ENCODE measurements at places on chromosomes 12 and 14.
A peak's percentile ranks its signal among the peaks of the same experiment; 100 is the strongest.

DNA sequence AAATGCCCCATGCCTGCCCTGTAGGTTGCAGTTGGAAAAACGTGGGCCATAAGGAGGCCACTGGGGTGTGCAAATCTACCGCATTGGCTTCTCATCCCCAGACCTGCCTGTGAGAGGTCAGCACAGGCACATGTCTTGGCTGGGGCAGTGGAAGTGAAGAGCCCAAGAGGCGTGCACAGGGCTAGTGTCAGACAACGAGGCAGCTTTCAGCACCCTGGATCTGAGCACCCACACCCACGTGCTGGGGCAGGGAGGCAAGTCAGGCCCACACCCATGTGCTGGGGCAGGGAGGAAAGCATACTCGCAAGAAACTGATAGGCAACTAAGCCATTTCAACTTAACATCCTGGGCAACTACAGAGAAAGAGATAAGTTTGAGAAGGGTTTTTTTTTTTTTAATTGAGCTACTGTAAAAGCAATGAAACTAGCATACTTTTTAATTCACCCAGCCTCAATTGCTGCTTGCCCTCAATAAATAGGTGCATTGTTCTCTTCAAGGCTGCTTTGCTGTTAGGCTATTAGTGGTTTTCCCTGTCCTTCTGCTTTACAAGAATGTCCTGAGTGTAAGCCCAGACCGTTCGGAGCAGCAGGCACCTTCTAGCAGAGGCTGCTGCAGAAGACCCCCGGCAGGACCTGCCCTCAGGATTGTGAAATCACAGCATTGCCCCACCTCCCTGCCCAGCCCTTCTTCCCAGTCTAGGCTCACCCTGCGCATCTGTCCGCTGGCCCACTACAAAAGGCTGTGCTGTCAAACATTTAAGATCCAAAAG is 355.3 kb upstream of the FKBP4 start:
- DNase-seq: no peak

DNA sequence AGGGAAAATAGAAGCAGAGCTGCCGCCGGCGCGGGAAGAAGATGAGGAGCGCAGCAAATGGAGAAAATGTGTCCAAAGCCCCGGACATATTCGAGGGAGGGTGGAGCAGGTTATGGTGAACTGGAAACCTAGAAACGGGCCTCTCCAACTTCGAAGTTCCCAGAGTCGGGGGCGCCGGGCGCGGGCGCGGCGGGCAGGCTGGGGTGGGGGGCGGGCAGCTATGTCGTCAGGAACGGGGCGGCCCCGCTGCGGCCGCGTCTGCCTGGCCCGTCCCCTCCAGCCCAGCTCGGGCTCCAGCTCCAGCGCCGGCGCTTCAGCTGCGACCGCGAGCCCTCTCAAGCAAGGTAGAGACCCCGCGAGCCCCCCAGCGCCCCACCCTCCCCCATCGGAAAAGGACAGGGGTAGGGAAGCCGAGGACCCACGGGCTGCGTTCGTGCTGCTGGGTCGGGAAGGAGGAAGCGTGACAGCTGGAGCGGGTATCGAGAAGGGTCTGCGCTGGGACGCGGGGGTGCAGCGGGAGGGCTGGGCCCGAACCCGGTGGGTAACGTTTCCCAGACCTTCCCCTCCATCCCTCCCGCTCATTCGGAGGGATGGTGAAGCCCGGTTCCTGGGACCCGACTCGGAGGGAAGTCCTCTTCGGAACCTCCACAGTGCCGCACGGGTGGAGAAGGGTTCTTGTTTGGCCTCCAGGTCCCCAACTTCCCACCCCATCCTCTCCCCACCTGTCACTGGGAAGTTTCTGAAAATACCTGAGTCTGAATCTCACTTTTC is 1.0 kb downstream of the DGKA start:
- no peak for DNase-seq

- no peak for DNase-seq
These were observed 122.4 kb downstream of the MIPOL1 start for GRCh38 chr14:37320106-37320505.

DNA sequence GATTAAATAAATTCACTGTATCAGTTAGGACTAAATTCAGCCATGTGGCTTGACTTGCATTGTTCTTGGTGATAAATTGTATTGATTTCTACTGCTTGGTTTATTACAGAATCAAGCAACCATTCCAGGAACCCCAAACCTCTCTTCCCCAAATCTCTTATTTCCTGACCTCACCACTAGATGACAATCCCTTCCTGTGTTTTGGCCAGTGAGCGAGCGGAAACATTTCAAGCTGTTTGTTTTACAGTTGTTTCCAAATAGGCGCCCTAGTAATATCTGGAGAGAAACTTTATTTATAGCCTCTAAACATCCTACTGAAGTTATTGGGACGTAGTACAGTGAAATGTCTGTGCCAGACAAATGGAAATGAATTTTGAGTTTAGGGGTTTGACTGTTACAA is 161.1 kb downstream of the SNAPC1 start:
- DNase-seq: no peak

DNA sequence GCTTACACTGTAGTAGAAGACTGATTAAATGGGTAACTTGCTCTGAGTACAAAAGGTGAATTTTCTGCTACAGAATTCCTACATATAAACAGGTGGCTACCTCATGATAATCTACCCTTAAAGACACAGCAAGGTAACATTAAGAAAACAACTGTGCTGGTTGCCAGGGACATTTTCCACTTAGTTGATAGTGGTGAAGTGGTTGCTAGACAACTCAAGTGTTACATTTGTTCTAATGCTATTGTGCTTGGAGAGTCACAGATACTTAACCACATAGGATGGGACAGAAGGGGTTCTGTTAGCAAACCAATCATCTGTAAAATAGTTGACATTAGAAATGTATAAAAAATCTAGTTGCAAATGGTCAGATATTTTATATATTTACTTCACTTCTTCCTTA is 870.3 kb upstream of the SEL1L start:
- no peak for DNase-seq

DNA sequence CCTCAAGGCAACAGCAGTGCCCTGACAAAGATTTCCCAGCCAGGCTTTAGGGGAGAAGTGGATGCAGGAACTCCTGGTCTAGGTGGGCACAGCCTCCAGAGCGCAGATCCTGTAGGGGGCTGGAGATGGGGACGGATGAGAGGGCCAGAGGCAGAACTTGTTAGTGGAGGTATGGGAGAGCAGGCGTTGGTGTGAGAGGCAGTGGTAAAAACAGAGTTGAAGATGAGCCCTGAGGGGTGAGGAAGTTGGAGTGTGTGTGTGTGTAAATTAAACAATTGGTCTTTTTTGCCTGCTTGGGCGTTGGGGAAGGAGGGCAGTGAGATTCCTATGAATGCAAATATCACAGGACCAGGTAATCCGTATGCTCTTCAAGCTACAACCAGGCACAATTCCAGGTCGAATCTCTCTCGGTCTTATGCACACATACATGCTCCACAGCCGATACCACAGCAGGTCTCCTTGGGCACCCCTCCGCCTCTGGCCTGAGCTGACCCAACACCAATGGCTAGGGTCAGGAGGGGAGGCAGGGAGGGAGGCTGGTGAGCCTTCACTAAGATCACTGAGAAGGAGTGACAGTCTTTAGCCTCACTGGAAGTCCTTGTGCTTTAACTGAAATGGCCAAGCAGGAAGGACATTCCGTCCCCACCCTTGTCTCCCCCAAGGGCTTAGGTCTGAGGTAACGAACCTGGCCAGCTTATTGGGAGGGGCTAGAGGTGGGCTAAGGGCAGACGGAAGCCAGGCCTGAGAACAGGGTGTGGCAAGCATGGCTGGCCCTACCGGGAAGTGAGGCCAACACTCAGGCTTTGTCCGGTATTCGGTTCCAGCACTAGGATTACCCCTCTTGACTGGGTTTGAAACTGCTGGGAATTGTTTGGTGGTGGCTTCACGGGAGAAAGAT is 1.5 kb upstream of the KRT7 start:
- no peak for DNase-seq

GRCh38 chr12:110543252-110543959 is 39.7 kb downstream of the PPTC7 start:
- DNase-seq: no peak

DNA sequence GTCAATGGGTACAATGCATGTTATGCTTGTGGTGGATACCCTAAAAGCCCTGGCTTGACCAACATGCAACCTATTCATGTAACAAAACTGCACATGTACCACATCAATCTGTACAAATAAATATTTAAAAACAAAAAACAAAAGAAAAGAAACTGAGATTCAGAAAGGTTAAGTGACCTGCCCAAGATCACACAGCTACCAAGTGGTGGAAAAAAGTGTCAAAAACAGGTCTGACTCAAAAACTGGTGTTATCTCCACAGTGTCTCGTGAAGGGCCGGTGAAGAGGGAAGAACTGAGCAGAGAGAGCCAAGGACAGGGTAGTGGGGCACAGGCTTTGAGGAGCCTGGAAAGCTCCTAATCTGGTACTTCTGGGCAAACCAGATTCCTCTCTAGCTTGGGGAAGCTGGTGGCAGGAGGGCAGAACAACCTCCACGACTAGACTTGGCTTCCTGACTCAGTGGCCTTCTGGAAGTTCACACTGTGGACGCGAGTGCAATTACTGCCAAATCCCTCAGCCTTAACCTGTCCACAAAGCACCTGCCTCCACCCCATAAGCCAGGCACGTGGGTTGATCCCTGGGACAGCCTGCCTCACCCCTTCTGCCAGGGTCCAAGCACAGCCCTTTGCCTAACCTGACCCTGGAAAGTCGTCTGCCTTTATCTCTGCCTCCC is 15.6 kb downstream of the ZBTB39 start:
- no peak for DNase-seq

GRCh38 chr12:53224061-53224896 is 7.7 kb downstream of the RARG start:
- no peak for DNase-seq

DNA sequence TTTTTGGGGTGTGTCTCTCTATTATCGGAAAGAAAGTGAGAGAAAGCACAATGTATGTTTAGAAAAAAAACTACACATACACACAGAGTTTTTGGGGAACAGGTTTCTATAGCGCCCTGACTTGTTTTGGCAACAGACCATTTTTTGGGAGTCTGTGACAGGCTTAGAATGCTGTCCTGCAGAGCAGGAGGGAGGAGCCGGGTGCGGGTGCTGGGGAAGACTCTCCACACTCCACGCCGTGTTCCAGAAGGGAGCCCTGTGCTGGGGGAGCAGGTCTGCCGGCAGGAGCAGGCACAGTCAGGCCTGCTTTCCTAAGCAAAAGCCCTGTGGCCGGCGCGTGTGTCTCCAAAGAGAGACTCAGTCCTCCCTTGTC is 26.5 kb downstream of the CD9 start:
- no peak for DNase-seq

GRCh38 chr12:7439579-7440505 is 4.1 kb downstream of the CD163L1 start:
- DNase-seq: peak; percentile 22

Measured in CD4-positive, alpha-beta memory T cell (primary cell).